Fibroblast of villous mesenchyme (primary cell): ENCODE measurements at places on chromosomes 11 and 22. TPM values are rescaled to one million over a fixed set of nuclear protein-coding genes. Genes with fewer than 3 reads are reported as not detected.

MS4A1 gene
- not detected in 2 replicates for total RNA-seq

TSPAN4 gene
- total RNA-seq = 113 and 126 TPM in 2 replicates

DEUP1 gene
- total RNA-seq = not detected in 2 replicates

CRYBA4 gene
- not detected in 2 replicates for total RNA-seq

LMNTD2 gene
- total RNA-seq = 1.6 and 2.2 TPM in 2 replicates

MS4A4A gene
- not detected in 2 replicates for total RNA-seq

LDHAL6A gene
- not detected in 2 replicates for total RNA-seq

GRCh38 chr22:42343531-42344081, 73.2 kb upstream of the TCF20 start:
- DNase-seq = no peak

GRCh38 chr11:86247608-86248007, 3.1 kb downstream of the EED start:
- no peak for DNase-seq

- DNase-seq = peak; percentile 94
Measured at GRCh38 chr22:42745118-42745517, 24.4 kb upstream of the A4GALT start.

- peak; percentile 2 for DNase-seq
Measured at GRCh38 chr11:60305906-60306619, 21.0 kb upstream of the MS4A6E start.

DNA sequence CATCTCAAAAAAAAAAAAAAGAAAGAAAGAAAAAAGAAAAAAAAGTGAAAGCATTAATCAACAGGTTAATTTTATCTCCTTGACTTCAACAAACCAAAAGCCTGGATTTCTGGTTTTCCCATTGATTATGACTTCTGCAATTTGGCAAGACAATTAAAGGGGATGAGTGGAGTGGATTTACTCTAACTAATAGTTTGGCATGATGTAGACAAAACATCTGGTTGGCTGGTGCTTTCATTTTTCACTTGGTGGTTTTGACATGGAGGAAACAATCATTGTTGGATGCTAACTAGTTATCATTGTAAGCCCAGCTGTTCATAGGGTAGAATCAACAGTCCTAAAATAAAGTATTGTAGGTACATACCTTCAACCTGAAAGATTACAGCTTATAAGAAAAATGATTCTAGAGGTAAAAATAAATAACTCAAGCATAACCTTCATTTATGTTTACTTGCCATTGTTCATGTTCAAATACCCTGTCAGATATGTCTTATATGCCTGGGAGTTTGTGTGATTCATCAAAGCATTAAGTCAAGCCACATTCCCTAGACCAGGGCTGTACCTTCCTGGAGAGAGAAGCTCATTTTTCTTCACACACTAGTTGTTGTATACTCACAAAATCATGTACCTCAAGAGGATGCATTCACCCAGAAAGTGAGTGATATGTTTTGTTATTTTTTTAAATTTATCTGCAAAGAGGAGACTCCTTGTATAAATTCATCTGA, 15.1 kb downstream of the FIBIN start:
- DNase-seq = no peak

GRCh38 chr11:119896387-119897045, 167.5 kb upstream of the NECTIN1 start:
- no peak for DNase-seq

DNA sequence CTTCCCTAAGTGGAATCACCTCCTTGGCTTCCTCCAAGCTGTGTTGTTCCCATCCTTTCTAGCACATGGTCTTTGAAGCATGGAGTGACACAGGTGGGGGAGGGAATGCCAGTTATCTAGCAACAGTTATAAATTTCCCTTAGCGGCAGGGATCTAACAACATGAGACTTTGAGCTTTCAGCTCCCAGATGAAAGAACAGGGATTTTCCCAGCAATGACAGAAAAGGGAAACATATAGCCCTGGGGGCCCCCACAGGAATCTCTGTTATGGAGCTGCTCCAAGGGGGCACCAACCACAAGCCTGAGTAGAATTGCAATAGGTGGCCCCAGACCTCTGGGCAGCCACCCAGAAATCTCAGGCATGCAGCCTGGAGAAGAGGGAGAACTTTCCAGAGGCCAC, 163.0 kb downstream of the GRIK4 start:
- no peak for DNase-seq

DNA sequence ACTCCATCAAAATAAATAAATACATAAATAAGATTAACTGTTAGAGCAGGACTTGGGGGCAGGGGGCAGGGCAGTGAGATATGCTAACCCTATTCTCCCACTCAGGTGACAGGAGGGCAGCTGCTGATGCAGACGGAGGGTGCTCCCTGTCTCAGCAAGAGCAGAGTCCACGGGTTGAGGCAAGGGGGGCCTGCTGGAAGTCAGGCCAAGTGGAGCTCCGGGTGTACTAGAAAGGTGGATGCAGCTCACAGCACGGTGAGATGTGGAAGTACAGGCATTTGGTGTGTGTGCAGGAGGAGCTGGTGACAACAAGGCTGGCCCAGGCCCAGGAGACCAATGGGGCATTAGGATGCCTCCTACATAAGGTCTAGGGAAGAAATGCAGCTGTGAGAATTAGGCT, 467.3 kb upstream of the B3GAT1 start:
- no peak for DNase-seq

DNA sequence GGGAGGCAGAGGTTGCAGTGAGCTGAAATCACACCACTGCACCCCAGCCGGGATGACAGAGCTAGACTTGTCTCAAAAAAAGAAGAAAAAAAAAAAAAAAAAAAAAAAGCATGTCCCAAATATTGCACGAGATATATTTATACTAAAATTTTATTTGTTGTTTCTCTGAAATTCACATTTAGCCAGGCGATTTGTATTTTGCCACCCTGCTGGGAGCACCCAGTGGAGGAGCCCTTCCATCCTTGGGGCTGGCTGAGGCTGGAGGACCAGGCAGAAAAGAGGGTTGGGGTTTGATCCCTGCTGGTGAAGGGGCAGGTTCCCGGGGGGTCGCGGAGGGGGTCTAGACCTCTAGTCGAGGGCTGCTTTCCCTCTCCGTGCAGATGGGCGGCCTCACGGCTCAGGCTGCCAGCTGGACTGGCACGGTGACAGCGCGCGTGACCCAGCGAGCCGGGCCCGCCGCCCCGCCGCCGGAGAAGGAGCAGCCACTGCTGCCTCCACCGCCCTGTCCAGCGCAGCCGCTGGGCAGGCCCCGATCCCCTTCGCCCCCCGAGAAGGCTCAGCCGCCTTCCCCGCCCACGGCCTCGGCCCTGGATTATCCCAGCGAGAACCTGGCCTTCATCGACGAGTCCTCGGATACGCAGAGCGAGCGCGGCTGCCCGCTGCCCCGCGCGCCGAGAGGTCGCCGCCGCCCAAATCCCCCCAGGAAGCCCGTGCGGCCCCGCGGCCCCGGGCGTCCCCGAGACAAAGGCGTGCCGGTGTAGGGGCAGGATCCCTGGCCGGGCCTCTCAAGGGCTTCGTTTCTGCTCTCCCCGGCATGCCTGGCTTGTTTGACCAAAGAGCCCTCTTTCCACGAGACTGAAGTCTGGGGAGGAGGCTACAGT, 952 bp upstream of the CATSPERZ start:
- DNase-seq = peak; percentile 24

GRCh38 chr11:64267207-64267945, 16.0 kb downstream of the PLCB3 start:
- DNase-seq = no peak

DNA sequence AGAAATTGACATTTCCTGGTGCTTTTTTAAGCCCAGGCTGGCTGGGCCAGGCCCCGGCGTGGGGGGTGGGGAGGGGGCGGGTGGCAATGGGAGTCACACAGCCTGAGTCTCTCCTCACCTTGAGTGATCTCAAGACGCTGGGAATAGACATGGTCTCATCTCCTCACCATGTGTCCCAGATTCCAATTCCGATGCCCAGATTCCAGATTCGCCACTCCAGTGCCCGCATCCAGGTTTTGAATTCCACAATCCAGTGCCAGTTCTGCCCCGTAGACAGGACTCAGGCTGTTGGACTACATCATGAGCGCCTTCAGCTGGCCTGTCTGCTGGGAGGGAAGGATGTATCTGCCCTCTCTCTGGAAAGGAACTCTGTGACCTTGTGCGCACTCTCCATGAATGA, 19.1 kb downstream of the KCNC1 start:
- no peak for DNase-seq

DNA sequence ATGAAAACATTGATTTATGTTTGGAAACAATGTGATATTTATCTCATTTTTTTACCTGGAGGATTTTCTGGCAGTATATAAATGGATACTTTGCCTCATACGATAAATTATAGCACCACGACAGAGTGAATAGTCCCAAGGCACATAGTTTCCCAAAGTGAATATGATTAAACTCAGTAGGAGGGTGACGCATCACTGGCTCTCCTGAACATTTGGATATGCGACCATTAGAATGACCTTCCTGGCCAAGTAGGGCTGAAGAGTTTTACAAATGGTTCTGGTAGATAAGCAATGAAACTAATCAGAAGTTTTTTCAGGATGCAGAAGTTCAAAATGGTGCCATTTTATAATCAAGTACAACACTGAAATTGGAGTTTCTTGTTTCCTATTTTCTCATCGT, 397.7 kb downstream of the AASDHPPT start:
- DNase-seq = no peak

DNA sequence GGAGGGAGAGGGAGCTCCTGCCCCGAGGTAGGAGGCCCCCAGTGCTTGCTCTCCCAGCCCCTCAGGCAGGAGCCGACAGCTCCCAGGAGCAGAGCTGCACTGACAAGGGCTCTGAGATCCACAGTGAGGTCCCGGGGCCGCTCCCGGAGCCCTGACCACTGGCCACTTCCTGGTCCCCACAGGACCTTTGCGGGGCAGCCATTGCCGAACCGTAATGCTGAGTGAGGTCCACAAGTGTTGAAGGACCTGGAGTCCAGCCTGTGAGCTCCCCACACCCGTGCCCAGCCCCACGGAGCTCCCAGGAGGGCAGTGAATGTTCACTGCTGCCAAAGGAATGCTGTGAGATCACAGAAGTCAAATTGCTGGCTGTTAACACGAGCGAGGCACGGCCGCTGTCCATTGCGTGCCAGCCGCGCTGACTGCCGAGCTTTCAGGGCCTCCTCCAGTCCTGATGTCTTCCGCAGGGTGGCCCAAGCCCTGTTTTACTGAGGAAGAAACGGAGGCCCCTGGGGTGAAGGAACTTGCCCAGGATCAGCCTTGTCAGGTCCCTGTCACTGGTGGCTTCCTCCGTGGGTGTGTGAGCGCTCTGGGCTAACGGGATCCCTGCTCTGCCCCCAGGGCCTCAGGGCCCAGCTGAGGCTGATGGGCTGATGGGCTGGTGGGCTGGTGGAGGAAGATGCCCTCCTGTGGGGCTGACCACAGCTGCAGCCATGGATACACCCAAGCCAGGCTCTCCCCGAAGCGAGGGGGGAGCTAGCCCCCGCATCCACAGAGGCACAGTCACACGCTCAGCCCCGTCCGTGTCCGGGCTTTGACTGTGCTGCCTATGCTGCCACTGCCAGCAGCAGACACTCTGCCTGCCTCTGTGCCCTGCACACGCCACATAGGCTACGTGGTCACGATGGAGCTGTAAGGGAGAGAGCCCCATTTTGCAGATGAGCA, 70.8 kb downstream of the WNT7B start:
- DNase-seq = peak; percentile 64

GRCh38 chr11:115184901-115185300, 319.3 kb downstream of the CADM1 start:
- DNase-seq = no peak

DNA sequence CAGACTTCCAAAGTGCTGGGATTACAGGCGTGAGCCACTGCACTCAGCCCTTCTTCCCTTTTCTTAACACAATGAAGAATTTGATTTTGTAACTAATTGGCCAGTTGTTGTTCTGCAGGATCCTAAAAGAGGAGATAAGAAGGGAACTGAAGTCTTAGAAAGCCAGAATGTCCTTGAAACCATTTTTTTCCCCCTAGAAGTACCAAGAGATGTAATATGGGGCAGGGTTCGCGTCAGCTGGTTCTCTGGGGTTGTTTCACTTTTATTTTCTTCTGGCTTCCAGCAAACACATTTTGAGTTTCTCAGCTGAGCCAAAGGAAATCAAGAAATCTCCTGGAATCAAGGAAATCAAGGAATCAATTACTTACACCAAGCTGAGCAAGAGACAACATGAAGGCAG, 7.6 kb upstream of the NUCB2 start:
- DNase-seq = no peak

GRCh38 chr11:93568726-93569125, 25.5 kb upstream of the SMCO4 start:
- DNase-seq = no peak

DNA sequence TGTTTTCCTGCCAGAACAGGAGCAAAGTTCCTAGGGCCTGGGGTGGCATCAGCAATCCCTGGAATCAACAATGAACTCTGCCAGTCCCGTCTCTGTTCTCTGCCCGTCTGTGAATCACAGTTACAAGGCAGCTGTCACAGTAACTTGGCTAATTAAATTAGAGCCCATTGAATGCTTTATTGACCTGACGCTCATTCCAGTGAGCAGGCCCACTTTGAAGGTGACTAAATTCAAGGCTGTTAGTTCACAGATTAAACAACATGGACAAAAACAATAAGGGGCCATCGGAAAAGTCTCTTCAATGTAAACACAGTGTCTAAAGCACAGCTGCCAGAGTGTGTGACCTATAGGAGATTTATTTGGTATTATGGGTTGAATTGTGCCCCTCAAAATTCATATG, 17.7 kb upstream of the TMPRSS5 start:
- no peak for DNase-seq

GRCh38 chr22:27719535-27720227, 81.9 kb downstream of the MN1 start:
- no peak for DNase-seq

- peak; percentile 70 for DNase-seq
Measured at GRCh38 chr11:125874556-125875124, 12.8 kb upstream of the HYLS1 start.

DNA sequence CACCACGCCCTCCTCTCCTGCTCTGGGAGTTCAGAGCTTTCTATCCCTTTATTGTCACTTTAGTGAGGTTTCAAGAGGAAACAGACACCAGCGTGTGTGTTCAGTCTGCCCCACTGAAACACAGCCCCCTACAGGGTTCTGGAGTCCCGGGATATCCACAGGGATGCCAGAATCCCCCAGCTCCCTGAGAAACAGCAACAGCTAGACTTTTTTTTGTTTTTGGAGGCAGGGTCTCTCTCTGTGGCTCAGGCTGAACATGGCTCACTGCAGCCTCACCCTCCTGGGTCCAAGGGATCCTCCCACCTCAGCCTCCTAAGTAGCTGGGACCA, 10.4 kb downstream of the SULT4A1 start:
- no peak for DNase-seq

DNA sequence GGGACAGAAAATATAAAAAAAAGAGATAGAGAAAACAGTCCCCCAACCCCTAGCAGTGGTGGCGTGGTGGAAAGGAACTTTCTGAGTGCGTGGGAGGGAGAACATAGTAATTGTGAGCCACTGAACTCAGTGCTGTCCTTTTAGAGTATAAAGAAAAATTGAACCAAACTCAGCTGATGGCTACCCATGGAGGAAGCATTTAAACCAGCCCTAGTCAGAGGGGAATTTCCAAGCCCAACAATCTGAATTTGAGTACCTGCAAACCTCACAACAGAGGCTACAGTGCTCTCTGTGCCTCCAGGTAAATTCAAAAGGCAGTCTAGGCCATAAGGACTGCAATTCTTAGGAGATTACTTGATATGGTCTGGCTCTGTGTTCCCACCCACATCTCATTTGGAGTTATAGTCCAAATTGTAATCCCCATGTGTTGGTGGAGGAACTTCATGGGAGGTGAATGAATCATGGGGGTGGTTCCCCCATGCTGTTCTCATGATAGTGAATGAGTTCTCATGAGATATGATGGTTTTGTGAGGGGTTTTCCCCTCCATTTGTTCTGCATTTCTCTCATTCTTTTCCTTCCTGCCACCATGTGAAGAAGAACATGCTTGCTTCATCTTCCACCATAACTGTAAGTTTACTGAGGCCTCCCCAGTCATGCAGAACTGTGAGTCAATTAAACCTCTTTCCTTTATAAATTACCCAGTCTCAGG, 687.8 kb downstream of the FAM181B start:
- DNase-seq = no peak
